Putamen (tissue), 1 donor: ENCODE measurements at places on chromosomes 6 and 20.
A peak's percentile ranks its signal among the peaks of the same experiment; 100 is the strongest.

GRCh38 chr20:33076662-33077372 is 2.6 kb upstream of the BPIFB4 start:
- no peak for DNase-seq

GRCh38 chr6:131419702-131420101 is 153.3 kb upstream of the ARG1 start:
- DNase-seq: peak; percentile 23

DNA sequence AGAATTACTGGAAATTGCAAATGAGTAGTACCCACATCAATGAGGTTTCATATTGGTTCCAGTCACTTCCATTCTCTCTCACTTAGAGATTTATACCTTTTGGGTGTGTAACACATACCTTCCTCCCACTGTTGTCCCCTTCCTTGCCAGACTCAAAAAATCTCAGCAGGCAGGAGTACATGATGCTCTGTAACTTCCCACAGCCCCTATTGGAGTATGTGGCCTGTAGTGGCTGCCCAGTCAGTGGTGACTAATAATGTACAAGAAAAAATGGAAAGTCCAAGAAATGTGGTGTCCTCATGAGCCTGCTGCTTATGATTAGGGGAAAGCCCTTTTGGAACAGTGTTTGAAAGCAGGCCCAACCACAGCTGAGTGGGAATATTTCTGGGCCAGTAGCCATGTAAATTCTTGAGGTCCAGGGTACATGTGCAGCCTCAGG is 312.0 kb downstream of the ZFAND3 start:
- no peak for DNase-seq

- no peak for DNase-seq
These were observed 232.0 kb upstream of the PMEPA1 start for GRCh38 chr20:57941604-57942381.

GRCh38 chr20:32391003-32391402 is 32.9 kb downstream of the ASXL1 start:
- no peak for DNase-seq

- DNase-seq: no peak
These were observed 187.0 kb downstream of the HDGFL1 start for GRCh38 chr6:22756365-22756764.

GRCh38 chr6:141403103-141403502 is 729.6 kb upstream of the GJE1 start:
- no peak for DNase-seq

DNA sequence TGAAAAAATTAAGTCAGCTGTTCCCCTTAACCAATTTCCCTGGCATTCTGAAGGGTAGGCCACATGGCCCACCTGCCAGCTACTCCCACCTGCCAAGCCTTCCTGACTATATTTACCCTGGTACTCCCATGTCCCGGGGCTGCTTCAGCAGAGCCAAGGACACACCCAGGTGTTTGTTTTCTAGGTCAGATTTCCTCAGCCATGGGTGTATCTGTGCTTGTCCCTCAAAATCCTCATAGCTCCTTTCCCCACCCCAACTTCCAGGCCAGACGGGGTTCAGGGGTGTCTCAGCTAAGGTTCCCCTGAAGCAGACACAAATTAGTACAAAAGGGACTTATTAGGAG is 139.4 kb upstream of the CDYL start:
- no peak for DNase-seq

DNA sequence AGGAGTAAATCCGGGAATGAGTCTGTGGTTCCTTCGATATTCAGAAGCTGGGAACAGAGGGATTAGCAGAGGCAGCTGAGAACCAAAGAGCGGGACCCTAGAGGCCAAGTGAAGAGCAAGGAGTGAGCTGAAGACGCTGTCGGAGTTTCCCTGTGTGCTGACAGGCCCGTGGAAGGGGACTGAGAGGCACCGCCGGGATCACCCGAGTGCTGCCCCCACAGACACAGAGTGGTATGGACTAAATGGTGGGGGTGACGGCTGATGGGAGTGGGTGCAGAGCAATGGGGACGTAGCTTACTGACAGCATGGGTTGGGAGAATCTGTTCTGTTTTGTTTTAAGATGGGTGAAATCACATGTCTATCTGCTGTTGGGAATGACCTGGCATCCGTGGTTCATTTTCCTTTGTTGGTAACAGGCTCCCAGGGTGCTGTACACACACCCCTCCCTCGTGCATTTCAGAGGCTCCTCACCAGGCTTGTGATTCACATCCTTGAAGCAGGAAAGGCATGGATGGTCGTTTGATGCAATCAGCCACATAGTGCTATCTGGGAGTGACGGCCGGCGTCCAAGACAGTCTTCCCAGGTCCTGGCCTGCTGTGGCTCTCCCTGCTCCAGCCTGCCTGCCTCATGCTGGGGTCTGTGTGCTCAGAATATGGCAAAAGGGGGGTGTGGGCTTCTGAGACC is 97.4 kb downstream of the THBS2 start:
- DNase-seq: no peak

DNA sequence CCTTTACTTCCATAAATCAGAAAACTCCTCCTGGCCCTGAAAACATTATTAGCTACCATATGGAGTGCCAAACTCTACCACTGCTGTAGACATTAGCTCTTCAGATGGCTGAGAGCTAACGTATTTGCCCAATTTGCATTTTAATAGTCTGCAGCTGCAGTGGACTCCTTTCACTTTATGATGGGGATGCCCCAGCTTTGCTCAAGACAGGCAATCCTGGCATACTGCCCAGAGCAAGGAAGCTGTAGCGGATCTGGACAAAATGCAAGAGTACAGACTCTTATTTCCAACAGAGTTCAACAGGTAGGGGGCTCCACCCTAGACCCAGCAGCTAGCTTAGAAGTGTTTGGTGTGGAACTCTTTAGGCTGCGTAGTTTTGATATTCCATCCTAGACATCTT is 246.7 kb downstream of the FOXC1 start:
- DNase-seq: no peak

- DNase-seq: no peak
These were observed 49.0 kb upstream of the ANKEF1 start for GRCh38 chr20:9985773-9986172.

DNA sequence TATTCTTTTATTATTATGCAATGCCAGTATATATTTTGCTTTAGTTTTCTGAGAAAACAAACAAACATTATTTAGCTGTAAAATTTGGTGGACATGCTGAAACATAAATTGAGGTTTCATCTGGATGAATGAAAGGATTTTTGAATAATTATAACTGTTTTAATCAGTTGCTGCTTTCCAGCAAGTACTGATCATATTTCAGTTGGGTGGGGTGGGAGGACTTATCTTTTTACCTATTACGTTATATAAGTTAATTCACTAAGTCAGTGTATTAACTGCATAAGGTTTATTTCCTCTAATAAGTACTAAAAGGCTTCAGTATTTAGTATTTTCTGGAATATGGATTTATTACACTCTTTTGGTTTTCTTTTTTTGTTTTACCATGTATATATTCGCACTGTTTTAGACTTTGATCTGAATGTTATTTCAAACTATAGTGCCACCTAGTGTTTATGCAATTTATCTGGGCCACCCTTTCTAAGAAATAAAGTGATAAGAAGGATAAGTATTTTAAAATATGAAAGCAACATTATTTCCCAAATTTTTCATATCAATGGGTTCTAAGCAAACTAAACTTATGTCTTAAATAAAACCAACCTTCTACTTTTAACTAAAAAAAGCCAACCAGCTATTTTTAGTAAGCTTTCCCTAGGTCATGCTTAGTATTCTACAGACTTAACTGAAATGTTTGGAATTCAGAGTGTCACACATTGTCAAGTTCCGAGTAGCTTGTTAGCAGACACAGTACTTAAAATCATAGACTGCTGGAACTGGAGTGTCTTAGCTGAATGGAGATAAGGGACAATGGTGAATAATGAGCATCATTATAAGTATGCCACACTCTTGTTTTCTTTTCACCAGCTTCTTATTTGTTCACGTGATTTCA is 105.4 kb upstream of the MCHR2 start:
- DNase-seq: peak; percentile 14

GRCh38 chr6:144675231-144675861 is 390.2 kb downstream of the UTRN start:
- DNase-seq: no peak

- DNase-seq: no peak
These were observed 124.0 kb downstream of the JARID2 start for GRCh38 chr6:15369838-15370237.

GRCh38 chr6:70253923-70254322 is 49.0 kb downstream of the COL9A1 start:
- no peak for DNase-seq

- DNase-seq: no peak
These were observed 158.5 kb upstream of the ARID1B start for GRCh38 chr6:156618600-156619205.

GRCh38 chr6:37862992-37863391 is 43.5 kb downstream of the ZFAND3 start:
- no peak for DNase-seq

- no peak for DNase-seq
These were observed 140.0 kb downstream of the ARID1B start for GRCh38 chr6:156917213-156917612.

GRCh38 chr6:158085261-158086053 is 82.6 kb downstream of the SERAC1 start:
- no peak for DNase-seq

GRCh38 chr6:103505155-103505518 is 1354.6 kb downstream of the HACE1 start:
- no peak for DNase-seq

- no peak for DNase-seq
These were observed 254.0 kb downstream of the TPBG start for GRCh38 chr6:82617648-82618047.

- DNase-seq: no peak
These were observed 57.8 kb downstream of the SLC2A10 start for GRCh38 chr20:46767127-46767761.

DNA sequence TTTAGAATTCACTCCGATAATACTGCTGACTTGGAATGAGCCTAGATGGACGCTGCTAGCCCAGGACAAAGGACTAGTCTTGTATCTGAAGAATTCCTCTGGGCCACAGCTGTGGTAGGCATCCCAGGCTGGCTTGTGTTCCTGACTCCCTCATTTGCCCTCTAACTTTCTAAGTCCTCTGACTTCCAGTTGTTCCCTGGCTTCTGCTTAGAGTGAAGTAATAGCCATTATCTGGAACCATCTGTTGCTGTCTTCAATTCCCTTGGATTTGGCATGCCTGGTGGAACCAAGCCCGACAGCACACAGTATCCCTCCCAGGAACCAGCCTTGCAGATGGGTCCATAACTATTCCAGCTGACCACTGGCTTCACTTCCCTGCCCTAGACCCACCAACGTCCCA is 376.0 kb downstream of the SYNE1 start:
- no peak for DNase-seq

GRCh38 chr20:14948416-14948815 is 611.0 kb upstream of the FLRT3 start:
- no peak for DNase-seq

- DNase-seq: peak; percentile 19
These were observed 18.2 kb downstream of the GPX5 start for GRCh38 chr6:28543651-28544610.

- DNase-seq: no peak
These were observed 115.4 kb downstream of the OPN5 start for GRCh38 chr6:47897247-47897646.

- no peak for DNase-seq
These were observed 15.3 kb upstream of the SIRPA start for GRCh38 chr20:1879934-1880333.

DNA sequence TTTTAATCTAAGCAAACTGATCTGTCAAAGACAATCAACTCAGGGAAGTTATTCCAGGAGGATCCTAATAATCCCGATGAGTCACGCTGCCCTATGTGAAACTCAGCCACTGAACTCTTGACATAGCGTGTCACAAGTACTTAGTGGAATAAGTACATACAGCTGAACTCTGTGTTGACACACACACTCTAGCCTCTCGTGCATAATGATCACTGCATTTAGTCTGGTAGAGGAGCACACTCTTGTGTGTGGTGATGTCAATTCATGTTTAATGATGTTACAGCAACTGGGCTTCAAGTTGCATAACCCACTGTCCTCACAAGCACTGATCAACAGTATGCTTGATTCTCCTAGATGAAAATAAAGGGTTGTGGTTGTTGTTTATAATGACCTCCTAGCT is 148.3 kb downstream of the HACE1 start:
- peak; percentile 36 for DNase-seq

DNA sequence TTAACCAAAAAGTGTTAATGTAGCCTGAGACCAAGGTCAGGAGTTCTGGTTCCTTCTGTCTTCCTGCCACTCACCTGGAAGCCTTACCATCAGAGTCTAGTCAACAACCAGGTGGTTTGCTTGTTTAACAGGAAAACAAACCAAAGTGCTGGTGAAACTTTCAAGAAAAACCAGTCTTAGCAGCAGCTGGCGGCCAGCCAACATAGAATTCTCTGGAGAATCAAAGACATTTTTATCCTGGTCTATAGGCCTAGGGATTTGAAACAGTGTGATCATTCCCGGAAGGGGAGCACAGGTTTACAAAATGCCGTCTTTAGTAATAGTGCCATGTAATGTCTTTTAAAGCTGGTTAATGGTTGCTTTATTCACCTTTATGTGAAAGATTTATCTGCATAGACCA is 146.6 kb upstream of the AKIRIN2 start:
- DNase-seq: no peak

DNA sequence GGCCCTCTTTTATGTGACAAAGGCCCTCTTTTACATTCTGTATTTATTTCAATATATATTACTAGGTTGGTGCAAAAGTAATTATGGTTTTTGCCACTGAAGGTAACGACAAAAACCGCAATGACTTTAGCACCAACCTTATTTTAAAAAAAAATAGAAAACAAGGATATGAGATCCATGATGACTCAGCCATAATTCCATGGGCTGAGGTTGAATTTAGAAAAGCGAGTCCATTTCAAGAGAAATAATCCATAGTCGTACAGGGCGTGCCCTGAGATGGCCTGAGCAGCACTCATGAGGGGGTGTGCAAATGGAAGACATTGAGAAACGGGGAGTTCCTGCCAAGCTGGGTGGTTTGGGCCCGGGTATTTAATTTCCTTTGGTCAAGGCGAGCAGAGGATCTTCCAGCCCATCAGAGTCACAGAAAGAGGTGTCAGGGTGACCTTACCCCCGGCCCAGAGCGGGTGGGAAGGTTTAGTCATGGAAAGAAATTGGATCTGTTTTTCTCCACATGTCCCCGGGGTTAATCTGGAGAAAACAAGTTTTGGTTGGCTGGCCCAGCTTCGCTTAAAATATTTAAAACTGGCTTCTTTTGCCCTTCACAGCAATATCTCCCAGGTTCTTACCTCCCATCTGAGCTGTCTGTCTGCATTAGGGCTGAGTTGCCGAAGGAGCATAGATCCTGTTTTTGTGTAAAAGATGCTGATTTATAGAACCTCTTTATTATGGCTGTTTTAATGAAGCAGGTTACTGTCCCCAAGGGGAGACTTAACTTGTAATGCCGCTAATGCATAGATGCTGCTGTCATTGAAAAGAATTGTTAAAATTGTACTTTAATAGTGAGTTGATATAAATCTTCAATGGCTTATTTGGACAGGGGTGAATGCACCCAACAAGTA is 255.6 kb downstream of the PREX1 start:
- DNase-seq: no peak

GRCh38 chr6:54262499-54262898 is 45.7 kb upstream of the TINAG start:
- DNase-seq: no peak
